CD4-positive, alpha-beta T cell treated with Interleukin-4 for 4 hours (primary cell): ENCODE measurements at places on chromosomes 11 and 22.

DNA sequence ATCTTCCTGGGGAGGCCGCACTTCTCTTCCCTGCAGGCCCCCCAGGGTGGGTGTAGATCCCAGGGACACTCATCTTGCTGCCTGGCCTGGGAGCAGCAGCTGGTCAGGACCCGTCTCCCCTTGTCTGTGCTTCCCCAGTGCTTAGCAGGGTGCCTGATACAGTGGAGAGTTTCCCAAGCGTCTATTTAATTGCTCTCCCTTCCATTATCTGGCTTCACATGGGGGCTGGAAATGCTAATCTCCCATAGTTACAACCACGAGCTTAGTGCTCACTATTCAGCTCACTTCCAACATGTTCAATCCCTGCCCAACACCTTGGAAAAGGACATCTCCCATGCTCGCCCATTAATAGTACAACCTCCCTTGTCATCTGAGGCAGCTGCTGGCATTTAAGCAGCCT, 100.5 kb downstream of the DSCAML1 start:
- no peak for DNase-seq

GRCh38 chr11:57288771-57289579, 35.8 kb downstream of the TNKS1BP1 start:
- DNase-seq: no peak

- DNase-seq: no peak
Measured at GRCh38 chr11:64848214-64848825, 3.9 kb upstream of the CDC42BPG start.

DNA sequence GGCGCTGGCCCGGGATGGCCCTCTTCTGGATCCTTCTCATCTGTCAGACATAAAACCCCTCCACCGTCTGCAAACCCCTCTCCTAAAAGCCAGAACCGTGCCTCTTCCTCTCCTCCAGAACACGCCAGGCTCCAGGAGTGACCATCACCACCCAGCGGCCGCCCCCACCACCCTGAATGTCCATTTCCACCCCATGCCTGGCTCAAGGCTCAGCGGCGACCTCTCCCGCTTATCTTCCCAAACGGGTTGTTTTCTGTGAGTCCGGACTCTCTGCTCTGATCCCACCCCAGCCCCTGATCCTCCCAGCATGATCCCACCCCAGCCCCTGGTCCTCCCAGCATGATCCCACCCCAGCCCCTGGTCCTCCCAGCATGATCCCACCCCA, 37.6 kb downstream of the CELSR1 start:
- DNase-seq: no peak

GRCh38 chr11:73972620-73973449, 9.8 kb downstream of the UCP2 start:
- DNase-seq: no peak

DNA sequence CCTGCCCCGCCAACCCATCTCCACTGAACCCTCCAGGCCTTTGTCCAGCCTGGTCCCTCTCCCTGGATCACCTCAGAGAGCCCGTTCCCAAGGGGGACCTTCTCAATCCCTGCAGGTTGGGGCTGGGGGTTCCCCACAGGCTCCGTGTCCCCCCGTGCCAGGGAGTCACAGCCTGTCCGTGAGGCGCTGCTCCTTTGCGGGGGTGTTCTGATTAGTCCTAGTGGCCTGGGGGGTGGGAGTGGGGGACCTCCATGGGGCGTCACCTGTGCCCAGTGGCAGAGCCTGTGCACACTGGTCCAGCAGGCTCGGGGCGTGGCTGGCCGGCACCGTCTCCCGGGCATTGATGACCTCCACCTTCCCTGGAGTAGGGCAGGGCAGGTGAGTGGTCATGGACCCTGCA, 11.6 kb downstream of the GGT5 start:
- DNase-seq: no peak

GRCh38 chr11:121383716-121384115, 68.4 kb upstream of the SORL1 start:
- DNase-seq: no peak

DNA sequence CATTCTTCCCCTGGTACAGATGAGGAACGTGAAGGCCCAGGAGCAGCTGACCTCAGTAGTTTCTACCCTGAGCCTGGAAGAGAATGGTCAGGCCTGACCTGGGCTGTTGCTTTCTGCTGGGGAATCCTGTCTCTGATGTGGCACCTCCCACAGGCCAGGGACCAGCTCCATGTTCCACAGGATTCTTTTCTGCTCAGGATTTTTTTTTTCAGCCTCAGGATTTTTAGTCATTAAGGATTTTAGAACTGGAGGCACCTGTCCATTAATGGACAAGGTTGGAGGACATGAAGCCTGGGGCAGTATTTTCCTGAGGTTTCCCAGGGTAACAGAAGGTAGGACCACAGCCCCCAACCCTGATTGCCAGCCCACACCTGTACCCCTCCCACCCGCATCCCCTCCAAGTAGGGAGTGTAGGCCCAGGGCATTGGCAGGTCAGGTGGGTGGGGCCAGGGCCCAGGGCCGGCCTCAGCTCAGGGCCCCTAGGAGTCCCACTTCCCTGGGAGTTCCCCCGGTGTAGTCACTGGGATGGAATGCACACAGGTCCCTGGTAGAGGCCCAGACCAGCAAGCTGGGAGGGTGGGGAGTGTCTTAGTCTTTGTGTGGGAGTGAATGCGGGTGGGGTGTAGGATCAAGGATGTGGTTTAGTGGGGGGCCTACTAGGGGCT, 16.1 kb downstream of the BIK start:
- DNase-seq: no peak

GRCh38 chr11:37558619-37559210, 960.7 kb upstream of the RAG2 start:
- no peak for DNase-seq

DNA sequence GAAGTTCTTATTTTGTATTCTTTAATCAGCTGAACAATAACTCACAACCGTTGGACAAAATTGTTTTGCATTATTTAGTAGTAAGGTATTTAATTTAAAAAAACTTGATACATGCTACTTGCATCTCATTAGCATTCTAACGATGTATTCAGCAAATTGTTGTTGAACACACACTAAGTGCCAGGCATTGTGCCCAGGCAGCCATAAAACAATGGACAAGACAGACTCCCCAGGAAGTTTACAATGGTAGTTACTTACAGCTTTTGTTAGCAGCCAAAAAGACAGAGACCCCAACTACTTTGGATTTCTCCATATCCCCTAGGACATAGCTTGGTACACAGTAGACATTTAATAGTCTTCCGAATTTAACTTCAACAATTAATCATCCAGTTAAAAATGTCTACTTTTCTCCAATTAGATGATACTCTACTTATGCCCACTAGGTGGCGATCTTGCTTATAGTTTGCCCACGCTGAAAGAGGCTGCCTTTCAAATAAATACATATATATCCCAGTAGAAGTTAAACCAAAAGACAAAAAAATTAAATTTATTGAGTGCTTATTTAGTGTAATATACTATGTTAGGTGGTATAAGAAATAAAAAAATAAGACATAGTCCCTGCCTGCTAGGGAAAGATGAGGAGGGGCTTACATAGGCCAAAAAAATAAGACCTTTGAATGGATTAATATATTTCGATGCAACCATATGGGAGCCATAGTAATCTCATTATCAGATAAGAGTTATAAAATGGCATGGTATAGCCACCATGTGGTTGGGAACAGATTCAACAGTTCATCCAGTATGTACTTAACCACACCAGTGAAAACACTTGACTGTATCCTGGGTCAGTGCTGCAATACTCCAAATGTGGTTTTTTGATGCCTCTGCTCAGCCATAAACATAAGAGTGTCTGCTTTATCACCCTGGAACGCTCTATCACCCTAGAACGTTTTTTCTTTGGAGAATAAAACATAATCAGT, 2.0 kb upstream of the FJX1 start:
- DNase-seq: peak; percentile 50

DNA sequence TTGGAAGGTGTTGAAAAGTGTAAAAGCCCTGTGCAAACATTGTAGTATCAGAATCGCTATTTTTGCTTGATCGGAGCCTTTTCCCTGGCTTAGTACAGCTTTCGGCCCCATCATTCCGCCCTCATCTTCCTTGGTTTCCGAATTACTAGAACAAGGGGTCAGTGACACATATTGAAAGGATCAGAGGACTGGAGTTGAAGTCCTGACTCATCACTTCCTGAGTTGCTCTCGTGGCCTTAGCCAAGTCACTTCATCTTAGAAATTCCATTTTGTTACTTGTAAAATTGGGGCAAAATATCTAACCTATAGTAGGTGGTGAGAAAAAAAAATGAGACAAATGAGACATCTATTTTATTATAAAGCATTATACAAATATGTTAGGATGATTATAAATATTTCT, 375.0 kb downstream of the NTM start:
- no peak for DNase-seq

DNA sequence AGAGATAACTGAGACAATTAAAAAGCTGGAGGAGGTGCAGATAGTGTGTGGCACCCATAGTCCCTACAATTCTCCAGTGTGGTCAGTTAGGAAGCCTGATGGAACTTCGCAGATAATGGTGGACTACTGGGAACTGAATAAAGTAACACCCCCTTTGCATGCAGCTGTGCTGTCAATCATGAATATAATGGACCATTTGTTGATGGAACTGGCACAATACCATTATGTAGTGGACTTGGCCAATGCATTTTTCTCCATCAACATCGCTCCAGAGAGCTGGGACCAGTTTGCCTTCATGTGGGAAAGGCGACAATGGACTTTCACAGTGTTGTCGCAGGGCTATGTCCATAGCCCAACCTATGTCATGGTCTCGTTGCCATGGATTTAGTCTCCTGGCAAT, 324.2 kb downstream of the TMEM135 start:
- DNase-seq: no peak

DNA sequence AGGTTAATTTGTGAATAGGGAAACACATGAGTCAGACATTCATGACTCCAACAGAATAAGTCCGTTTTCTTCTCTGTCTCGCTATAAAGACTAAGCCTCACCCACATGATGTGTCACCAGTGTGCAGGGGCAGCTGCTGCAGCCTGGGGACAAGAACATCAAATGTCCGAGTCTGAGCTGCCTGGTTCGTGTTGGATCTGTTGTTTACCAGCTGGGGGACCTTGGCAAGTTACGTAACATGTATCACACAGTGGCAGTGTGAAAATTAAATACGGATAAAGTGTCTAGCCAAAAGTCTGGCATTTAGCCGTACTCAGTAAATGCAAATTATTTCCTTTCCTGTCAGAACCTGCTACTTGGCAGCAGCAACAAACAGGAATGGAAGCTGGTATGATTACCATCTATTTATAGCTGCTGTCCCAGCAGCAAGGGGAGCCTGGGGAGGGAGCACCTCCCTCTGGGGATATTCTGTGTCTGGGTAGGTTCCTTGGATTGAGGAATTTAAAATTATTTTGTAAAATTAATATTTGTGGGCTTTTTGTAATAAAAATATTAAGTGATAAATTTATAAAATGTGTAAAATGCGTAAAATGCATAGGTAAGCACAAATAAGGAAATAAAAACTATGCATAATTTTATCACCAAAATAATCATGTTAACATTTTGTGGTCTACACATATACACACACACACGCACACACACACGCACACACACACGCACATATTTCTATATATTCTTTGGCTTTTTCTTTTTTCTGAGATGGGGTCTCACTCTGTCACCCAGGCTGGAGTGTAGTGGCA, 1.3 kb upstream of the CLDN25 start:
- no peak for DNase-seq
